ENCODE measurements at places on chromosomes 5 and 9.
A peak's percentile ranks its signal among the peaks of the same experiment; 100 is the strongest.

- no peak for DNase-seq
These were observed 194.0 kb upstream of the IRX1 start for GRCh38 chr5:3401635-3402034.

- DNase-seq = no peak
These were observed 395.9 kb downstream of the SEMA5A start for GRCh38 chr5:9149988-9150387.

GRCh38 chr9:20292002-20292401 lies 330.3 kb downstream of the MLLT3 start:
- no peak for DNase-seq

- DNase-seq = no peak
These were observed 4.9 kb upstream of the FRRS1L start for GRCh38 chr9:109171926-109172325.

- DNase-seq = no peak
These were observed 451.3 kb downstream of the MTRR start for GRCh38 chr5:8320244-8320643.

DNA sequence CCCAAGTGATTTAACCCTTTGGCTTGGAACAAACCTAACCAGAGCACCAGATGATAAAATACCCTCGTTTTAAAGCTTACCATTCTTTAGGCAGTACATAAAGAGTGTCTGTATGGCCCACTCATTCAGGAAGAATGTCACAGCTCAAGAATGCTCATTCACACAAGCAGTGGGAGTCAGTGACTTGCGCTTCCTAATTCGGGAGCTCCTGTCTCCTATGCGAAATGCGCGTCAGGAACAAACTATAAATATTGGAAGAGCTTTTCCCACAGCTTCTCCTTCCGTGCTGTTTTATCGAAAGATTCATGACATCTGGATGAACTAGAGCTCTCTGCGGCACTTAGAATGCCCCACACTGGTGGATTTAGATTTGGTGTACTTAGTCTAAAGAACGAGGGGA lies 66.6 kb downstream of the NTRK2 start:
- DNase-seq = no peak

DNA sequence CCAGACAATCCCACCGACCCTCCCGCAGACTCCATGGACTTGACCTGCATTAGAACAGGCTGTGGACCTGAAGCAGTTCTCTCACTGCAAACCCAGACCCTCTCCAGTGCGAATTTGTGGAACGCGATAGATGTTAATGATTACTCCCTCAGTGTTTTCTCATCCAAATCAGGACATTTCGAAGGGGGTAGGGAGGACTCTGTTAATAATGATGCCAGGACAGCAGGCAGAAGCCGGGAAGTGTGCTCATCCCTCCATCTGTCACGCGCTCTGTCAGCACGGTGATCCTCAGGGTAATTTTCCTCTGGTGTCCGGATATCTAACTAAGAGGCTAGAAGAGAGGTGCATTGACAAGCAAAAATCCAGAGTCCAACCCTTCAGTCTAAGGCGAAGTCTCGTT lies 18.8 kb downstream of the RAPGEF1 start:
- no peak for DNase-seq

DNA sequence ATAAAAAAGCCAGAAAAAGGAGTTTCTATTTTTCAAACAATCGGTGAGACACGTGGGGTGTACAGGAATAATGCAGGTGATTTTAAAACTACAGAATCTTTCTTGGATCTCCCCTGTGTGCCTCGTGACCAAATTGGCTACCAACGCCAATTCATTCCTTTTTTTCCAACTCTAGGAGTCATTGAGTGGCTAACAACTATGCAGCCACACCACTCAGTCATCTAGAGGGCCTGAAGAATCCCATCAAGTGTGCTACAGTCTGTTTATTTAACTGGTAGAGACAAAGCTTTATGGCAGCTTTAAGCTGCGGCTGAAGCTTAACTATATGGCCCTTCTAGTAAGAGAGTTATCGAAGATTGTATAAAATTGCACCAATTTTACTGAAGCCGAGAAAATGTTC lies 113.1 kb upstream of the NIPBL start:
- DNase-seq = no peak

GRCh38 chr9:6759185-6759977 lies 1.6 kb downstream of the KDM4C start:
- DNase-seq = no peak

- DNase-seq = no peak
These were observed 34.3 kb upstream of the ZNF354B start for GRCh38 chr5:178825444-178825843.

GRCh38 chr5:58913406-58913990 lies 330.6 kb downstream of the RAB3C start:
- DNase-seq = no peak

GRCh38 chr9:32579706-32580331 lies 6.9 kb upstream of the NDUFB6 start:
- peak; percentile 70 for DNase-seq

- DNase-seq = no peak
These were observed 102.2 kb upstream of the SPRY4 start for GRCh38 chr5:142427015-142427364.

Measured in stimulated activated naive CD8-positive, alpha-beta T cell treated with anti-CD3 and anti-CD28 coated beads, Interleukin-15, amount 100 ng/mL, for 72 hours (primary cell).